ENCODE measurements at places on chromosomes 11 and 22.
A peak's percentile ranks its signal among the peaks of the same experiment; 100 is the strongest.

GRCh38 chr22:36928786-36929535 is 15.5 kb downstream of the CSF2RB start:
- DNase-seq: no peak

GRCh38 chr22:43858156-43858895 is 4.0 kb downstream of the SULT4A1 start:
- no peak for DNase-seq

DNA sequence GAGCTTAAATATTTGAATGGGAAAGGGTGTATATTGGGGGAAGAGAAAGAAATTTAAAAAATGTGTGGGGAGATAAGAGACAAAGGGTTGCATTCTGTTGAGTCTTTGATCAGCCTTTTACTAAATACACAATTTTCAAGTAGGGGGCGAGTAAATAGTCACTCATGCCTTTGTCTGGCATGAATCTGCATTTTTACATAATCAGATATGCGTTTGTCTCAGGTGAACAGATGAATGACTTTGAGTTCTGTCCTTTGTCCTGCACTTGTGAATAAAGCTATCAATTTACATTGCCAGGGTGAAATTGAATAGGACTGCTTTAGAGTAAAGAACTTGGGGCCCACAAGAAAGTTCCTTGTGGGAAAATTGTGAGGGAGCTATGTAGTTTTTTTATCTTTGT is 523.6 kb upstream of the LUZP2 start:
- DNase-seq: no peak

DNA sequence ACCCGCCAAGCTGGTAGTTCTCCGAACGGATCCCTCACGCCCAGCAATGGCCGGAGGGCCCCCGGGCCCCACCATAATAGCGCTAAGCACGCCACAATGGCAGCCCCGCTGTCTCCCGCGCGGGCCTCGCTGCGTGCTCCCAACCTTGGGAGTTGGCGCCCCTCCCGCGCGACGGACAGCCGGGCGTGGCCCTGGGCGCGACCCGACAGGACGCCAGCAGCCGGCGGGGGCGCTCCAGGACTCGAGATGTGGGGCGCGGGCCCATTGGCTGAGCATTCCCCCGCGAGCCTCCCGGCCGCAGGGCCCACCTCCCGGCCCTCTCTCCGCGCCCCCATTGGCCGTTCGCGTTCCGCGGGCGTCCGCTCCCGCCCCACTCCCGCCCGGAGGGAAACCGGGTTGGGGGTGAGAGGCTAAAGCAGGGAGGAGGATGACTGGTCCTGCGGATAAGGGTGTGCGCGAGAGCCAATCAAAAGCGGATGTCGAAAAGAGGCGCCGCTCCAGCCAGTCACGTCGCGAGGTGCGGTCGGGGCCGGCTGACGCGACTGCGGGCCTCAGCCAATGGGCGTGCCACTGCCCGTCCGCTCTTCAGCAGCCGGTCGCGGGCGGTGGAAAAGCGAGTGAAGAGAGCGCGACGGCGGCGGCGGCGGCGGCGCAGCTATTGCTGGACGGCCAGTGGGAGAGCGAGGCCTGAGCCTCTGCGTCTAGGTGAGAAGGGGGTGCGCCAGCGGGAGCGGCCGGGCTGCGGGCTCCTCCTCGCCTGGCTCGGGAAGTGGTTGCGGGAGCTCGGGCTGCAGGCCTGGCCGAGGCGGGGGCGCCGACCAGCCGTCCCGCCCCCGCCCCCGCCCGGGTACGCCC is at the start of gene FAR1:
Gene FAR1, plus strand, starts transcription at position 567 of the 855 bp plus-strand sequence. CDS start 26,098 bp downstream, outside the sequence.
- DNase-seq: peak; percentile 97

GRCh38 chr11:2665526-2666400 is 34.0 kb downstream of the KCNQ1OT1 start:
- no peak for DNase-seq

DNA sequence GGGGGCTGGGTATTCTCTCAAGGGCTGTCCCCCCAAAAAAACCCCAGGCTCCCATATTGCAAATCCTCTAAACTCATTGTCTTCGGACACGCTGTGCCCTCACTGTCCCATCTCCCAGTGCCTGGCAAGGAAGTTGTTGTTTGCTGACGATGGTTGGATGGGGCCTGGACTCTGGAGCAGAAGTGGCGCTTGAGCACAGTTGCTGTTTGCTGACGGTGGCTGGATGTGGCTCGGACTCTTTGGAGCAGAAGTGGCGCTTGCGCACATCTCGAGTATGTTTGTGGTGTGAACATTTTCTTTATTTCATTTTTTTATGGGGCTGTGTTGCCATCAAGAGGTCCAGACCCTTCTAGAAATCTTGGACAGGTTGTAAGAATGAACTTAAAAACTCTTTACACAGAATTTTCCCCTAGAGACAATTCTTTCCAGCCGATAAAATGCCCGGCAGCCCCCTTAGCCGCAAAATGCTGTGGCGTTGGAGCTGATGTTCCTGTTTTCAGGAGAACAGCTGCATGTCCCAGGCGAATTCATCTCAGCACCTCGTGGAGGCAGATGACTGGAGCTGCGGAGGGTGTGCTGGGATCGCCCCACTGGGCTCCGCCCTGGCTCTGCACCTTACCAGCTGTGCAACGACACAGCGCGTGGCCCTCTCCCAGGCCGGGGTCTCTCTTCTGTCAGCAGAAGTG is 1167.4 kb downstream of the BRD1 start:
- DNase-seq: no peak

DNA sequence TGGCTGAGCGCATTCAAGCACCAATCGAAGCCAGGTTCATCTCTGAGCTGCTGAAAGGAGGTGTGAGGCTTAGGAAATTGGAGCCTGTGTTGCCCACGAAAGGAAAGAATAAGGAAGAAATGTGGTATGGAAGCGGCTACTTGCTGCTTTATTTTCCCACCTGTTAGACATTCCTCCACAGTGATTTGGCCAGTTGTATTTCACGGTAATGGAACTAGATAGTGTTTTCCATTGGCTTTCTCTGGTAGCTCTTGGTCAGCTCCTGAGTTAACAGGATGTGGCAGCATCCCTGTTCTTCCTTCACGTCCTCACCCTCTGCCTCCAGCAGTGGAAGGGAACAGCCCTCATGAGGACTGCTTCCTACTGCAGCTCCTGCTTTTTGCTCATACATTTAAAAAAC is 44.7 kb downstream of the BID start:
- DNase-seq: no peak

- DNase-seq: no peak
Measured at GRCh38 chr22:42258126-42258525, 12.3 kb downstream of the TCF20 start.

DNA sequence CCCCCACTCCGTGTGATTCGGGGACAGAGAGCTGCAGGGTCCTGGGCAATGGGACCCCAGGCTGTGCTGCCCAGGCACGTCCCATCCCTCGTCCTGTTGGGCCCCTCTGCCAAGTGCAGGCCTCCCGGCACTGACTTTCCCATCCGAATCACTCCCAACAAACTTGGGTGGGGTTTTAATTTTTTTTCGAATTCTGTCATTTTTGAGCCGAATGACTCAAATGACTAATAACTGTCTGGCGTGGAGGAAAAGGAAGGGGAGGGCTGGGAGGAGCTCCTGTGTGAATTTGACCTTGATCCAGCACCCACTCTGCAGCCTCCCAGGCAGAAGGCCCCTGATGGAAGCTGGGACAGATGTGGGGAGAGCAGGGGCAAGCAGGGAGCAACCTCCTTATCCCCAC is 1173.2 kb downstream of the BRD1 start:
- DNase-seq: no peak

- DNase-seq: no peak
Measured at GRCh38 chr22:39214006-39214382, 30.8 kb downstream of the PDGFB start.

DNA sequence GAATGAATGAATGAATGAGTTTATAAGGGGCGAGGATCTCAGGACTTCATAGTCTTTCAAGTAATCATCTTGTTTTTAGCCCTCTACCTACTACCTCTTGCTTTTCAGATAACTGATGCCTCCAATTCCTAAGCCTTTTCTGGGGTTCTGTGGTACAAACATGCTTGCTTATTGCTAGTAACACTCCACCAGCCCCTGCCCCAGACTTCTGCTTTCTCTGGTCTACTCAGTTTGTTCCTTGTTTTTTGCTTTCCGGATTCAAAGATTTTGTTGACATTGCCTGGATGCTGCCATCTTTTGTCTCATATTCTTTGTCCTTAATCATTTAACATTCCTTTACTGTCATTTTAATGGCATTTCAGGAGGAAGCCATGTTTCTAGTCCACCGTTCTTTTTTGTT is 8.9 kb upstream of the TMEM9B start:
- no peak for DNase-seq

GRCh38 chr11:10758957-10759356 is 7.9 kb downstream of the CTR9 start:
- DNase-seq: no peak

DNA sequence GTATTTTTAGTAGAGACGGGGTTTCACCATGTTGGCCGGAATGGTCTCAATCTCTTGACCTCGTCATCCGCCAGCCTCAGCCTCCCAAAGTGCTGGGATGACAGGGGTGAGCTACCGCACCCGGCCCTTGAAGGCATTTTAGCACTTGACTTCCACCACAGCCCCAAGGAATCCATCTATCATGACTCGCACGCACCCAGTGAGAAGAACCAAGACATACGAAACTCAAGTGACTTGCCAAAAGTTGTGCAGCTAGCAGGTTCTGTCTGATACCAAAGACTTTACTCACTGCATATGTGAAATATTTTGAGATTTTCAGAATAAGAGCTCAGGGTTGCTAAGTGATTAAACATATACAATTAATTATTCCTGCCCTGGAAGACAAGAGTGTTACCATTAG is 21.0 kb downstream of the FLI1 start:
- no peak for DNase-seq

DNA sequence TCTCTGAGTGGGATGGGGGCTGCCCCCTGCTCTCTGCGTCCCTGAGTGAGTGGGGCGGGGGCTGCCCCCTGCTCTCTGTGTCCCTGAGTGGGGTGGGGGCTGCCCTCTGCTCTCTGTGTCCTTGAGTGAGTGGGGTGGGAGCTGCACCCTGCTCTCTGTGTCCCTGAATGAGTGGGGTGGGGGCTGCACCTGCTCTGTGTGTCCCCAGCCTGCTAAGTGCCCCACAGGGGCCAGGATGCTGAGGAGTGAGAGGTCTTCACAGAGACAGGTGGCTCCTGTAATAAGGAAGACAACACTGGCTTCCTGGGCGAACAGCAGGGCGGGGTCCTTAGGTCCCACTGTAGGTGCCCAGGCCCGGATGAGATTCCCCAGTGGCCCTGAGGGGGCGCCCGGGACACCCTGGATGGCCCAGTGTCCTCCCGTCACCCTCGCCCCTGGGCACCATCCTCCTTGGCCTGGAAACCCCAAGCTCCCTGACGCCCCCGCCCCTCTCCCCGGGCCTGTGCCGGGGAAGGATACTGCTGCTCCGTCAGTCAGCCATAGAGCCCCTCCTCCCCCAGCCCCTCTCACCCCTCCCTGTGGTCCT is 3.8 kb upstream of the CCDC188 start:
- DNase-seq: no peak

GRCh38 chr11:10622957-10623791 is 54.7 kb upstream of the LYVE1 start:
- DNase-seq: no peak

DNA sequence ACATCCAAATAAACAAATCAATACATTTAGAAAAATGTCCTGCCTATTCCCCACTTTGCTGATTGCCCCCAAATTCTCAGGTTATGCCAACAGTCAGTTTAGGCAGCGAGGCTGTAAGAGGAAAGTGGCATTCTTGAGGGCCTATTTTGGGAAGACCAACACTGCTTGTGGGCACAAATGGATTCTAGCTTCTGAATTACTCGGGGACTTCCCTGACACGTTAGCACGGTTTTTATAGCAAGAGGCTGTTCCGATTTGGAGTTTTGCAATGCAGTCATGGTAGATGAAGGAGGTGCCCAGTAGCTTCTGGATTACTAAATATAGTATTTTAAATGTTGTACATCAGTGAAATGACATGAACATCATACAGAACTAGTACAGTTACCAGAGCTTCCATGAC is 13.1 kb downstream of the RCN1 start:
- DNase-seq: no peak

- DNase-seq: no peak
Measured at GRCh38 chr11:20251496-20251895, 91.2 kb upstream of the DBX1 start.

DNA sequence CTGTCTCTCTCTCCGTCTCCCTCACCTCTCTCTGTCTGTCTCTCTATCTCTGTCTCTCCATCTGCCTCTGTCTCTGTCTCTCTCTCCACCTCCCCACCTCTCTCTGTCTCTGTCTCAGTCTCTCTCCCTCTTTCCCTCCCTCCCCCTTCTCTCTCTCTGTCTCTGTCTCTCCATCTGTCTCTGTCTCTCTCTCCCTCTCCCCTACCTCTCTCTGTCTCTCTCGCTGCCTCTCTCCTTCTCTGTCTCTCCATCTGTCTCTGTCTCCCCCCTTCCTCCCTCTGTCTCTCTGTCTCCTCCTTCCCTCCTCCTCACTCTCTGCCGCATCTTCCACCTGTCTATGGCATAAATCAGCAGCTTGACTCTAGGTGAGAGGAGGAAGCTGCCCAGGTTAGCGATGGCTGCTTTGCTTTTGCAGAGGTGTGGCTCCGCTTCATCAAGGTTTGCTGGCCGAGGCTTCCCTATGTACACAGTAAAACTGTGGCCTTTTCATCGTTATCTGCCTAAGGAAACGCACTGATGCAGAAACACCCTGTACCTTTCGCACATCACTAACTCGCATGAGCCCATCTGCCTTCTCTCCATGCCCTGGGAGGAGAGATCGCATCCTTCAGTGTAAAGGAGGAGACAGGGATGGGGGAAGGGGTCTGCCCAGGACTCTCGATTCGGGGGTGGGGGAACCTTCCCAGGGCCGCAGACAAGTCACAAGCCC is 44.5 kb downstream of the ANO1 start:
- no peak for DNase-seq

DNA sequence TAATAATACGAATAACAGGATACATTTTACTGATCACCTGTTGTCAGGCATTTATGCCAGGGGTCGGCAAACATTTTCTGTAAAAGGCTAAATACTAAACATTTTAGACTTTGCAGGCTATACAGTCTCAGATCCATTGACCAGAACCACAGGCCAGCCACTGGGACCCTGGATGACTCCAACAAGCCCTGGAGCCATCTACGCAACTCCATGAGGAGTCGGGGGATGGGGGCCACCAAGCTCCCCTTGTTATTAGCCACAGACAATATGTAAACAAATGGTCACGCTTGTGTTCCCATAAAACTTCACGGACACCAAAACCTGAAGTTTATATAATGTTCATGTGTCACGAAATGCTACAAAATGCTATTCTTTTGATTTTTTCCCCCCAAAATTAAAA is 54.4 kb upstream of the EMID1 start:
- no peak for DNase-seq

DNA sequence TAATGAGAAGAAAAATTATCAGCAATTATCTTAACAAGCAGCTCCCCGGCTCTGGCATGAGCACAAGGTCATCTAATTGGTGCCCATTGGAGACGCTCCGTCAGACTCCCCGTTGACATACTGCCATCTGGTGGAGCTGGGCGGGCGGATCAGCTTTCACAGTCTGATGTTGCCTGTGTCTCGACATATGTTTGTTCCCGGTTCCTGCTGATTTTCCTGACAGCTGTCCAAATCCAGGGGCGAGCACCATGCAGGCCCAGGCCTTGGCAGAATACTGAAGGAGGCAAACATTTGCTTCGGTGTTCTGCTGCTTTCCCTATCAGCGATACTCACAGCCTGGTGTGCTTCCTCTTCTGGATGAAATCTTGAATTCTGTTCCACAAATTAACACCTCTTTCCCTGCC is 43.8 kb upstream of the BARX2 start:
- peak; percentile 68 for DNase-seq

GRCh38 chr11:8288166-8288772 is 24.6 kb upstream of the LMO1 start:
- no peak for DNase-seq

GRCh38 chr11:75270896-75271418 is 30.4 kb downstream of the TPBGL start:
- no peak for DNase-seq

GRCh38 chr22:32216911-32217310 is 12.0 kb upstream of the RFPL2 start:
- DNase-seq: no peak
